ENCODE measurements at places on chromosomes 6 and 20.

DNA sequence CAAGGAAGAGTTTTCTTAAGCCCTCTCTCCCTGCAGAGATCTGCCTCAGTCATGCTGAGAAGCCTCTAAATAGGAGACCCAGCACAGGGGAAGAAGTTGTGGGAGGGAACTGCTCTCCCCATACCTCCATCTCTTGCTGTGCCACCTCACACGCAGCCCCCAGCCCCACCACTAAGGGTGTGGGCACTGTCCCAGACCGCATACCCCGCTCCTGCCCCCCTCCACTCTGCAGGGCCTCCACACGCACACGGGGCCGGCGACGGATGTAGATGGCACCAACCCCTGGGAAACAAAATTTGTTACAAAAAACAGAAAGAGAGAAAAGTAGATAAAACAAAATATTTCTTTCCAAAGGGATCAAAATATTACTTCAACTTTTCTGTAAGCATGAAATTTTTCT lies 10.2 kb upstream of the CPNE1 start:
- no peak for DNase-seq

DNA sequence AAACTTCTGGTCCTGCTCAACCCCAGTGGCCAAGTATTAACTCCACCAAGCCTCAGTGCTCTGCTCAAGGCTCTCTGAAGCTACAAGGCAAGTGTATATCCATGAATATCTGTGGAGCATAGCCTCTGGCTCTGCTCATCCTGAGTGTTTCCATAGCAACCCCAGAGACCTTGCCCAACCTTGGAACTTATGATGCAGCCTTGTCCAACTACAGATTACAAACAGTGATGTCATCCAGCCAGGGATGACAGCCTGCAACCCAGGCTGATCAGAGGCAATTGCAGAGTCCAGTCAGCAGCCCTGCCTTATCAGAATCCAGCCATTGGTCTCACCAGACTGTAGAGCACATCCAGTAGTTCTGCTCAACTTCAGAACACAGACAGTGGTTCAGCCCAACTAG lies 65.5 kb upstream of the SPACA1 start:
- no peak for DNase-seq

DNA sequence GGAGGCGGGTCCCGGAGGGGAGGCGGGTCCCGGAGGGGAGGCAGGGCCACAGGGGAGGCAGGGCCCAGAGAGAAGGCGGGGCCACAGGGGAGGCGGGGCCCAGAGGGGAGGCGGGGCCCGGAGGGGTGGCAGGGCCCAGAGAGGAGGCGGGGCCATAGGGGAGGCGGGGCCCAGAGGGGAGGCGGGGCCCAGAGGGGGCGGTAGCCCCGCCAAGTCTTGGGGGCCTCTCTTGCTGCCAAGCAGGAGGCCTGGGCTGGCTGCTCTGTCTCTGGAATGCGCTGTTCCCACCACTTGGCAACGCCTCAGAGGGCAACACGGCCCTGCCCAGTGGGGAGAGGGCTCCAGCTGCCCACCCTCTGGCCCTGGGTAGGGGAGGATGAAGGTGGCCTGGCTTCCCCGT lies 80.5 kb downstream of the YTHDF1 start:
- DNase-seq, result no peak

GRCh38 chr6:110881546-110882273 lies 7.1 kb downstream of the AMD1 start:
- no peak for DNase-seq

DNA sequence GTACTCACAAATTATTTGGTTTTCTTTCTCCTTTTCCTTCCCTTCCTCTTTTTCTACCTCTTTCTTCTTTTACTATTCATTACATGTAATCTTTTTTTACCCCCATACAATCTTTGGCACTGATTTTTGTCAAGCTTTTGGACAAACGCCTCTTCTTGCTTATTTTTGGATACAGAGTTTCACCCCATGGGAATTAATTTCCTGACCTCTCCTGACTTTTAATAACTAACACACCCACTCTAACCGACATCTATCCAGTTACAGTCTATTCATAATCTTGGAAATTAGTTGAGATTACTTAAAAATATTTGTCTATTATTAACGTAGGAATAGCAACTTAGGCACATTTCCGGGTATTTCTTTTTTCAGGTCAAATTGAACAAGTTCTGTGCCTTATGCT lies 101.2 kb downstream of the HDGFL1 start:
- no peak for DNase-seq

GRCh38 chr6:149925253-149925973 lies 2.5 kb upstream of the RAET1G start:
- DNase-seq, result no peak

DNA sequence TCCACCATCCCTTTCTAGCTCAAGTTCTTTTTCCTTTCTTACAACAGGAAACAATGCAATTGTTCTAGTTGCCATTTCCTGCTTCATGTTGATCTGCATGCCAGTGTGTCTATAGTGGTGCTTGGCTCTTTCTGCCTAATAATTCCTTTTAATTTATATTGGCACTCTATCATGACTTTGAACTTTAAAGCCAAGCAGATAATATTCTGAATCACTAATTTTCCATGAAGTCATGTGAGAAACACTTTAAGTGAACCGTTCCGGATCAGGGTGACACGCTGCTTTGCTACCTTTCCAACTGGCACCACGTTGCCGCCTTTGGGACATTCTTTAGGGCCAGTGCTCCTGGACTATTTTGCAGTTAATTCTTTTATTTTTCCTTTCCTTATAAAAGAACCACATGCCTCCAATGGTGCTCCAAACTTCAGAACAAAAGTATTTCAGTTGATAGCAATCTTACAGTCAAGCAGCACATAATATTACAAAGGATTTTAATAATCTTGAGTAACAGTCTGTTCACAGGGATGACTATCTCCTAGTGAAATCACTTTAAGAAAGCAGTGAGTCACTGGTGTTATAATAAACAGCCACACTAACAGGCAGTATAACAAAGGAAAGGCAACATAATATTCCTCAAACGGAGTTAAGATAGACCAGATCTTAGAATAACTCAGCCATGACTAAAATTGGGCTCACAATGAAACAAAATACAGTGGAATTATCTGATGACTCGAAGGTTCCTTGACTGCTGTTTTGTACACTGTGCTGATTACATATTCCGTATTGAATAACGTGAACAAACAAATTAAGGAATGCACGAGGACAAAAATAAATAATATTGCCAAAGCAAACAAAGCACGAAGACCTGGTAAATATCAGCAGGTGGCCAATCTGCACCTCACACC lies 19.0 kb upstream of the BLOC1S5 start:
- DNase-seq, result no peak

DNA sequence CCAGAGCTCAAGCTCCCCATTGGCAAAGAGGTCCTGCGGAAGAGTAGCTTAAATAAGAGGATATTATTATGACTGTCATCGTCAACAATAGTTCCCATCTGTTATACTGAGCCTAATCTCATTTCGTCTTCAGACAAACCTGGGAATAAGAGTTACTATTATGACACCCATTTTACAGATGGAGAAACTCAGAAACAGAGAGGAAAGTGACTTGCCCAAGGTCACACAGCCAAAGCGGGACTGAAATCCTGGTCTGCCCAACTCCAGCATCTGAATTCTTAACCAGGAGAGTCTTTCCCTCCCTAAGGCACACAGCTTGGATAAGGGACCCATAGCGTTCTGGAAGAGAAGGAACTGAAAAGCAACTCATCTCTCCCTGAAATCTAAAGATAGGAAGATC lies 23.4 kb downstream of the PTGIS start:
- DNase-seq, result no peak

GRCh38 chr6:42292004-42292740 lies 74.5 kb upstream of the MRPS10 start:
- DNase-seq, result no peak

- DNase-seq, result no peak
These were observed 136.9 kb upstream of the SGK1 start for GRCh38 chr6:134454794-134455193.

GRCh38 chr6:150289454-150290071 lies 79.2 kb upstream of the IYD start:
- no peak for DNase-seq

DNA sequence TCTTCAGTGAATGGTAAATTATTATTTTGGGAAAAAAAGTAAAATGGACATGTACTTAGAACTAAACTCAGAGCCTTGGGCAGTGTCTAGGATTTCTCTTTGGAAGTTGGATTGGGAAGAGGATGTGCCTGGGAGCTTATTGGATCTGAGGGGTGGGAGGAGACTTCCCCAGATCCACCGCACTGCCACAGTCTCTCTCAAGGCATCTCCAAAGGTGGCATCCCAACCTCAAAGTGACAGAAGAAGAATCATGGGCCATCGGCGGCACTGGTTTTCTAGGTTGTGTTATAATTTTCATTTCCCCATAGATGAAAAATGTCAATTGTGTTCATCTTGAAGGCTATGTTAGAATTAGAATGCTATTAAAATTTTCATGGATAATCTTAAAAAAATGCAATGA lies 66.8 kb upstream of the CD93 start:
- DNase-seq, result no peak

GRCh38 chr6:105836889-105837288 lies 249.2 kb upstream of the PRDM1 start:
- DNase-seq, result no peak

DNA sequence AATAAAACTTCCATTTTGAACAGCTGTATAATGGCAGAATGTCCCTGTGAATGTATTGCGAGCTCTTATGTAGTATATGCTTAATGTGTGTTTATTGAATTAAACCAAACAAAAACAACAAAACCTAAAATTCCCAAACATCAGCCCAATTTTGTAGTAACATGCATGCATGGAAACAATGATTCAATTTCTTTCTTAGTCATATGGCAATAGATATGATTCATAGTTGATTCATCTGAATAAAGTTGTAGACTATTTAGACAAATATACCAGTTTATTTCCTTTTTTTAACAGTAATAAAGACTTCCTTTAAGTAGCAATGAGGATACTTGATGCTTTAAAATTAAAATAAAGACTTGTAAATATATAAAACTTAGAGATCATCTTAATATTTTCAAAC lies 670.6 kb downstream of the CD109 start:
- DNase-seq, result no peak

- no peak for DNase-seq
These were observed 881.8 kb upstream of the CITED2 start for GRCh38 chr6:140256248-140256647.

All from stimulated activated CD4-positive, alpha-beta T cell treated with anti-CD3 and anti-CD28 coated beads, Interleukin-4, amount 100 ng/mL, for 1 hour (primary cell).